Frontal cortex (tissue), 4 donors: ENCODE measurements at places on chromosomes 12 and 14. TPM values are rescaled to one million over a fixed set of nuclear protein-coding genes. Genes with fewer than 3 reads are reported as not detected.

TPPP2 gene
- not detected for total RNA-seq

POTEG gene
- not detected for total RNA-seq

SLC25A47 gene
- total RNA-seq: not detected

- DNase-seq: no peak
These were observed 92.9 kb downstream of the KSR2 start for GRCh38 chr12:117875744-117876435.

MYH6 gene
- not detected for total RNA-seq

CEBPE gene
- total RNA-seq: not detected

- no peak for DNase-seq
These were observed 17.9 kb upstream of the DHRS7 start for GRCh38 chr14:60183138-60183537.

- DNase-seq: no peak
These were observed 85.0 kb downstream of the MNAT1 start for GRCh38 chr14:60819575-60819974.

GRCh38 chr14:102491366-102491765, 18.2 kb downstream of the ANKRD9 start:
- no peak for DNase-seq

SLC17A8 gene
- total RNA-seq: 11.0 TPM

DNA sequence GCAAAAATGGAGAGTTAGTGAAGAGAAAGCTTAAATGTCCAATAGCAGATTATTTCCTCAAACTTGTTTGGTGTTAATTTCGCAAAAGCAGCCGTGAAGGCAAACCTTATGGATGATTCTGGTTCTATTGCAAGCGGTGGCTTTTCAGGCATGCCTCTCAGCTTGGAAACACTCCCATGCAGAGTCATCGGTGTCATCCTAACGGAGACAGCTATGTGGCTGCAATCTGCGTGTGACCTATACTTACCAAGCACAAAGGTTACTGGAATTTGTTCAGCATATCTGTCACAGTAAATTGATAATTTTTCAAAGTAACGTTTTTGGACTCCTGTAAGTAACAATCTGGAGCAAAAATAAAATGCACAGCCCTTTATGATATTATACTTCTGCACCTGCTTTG, 5.0 kb downstream of the BEST3 start:
- no peak for DNase-seq

DNA sequence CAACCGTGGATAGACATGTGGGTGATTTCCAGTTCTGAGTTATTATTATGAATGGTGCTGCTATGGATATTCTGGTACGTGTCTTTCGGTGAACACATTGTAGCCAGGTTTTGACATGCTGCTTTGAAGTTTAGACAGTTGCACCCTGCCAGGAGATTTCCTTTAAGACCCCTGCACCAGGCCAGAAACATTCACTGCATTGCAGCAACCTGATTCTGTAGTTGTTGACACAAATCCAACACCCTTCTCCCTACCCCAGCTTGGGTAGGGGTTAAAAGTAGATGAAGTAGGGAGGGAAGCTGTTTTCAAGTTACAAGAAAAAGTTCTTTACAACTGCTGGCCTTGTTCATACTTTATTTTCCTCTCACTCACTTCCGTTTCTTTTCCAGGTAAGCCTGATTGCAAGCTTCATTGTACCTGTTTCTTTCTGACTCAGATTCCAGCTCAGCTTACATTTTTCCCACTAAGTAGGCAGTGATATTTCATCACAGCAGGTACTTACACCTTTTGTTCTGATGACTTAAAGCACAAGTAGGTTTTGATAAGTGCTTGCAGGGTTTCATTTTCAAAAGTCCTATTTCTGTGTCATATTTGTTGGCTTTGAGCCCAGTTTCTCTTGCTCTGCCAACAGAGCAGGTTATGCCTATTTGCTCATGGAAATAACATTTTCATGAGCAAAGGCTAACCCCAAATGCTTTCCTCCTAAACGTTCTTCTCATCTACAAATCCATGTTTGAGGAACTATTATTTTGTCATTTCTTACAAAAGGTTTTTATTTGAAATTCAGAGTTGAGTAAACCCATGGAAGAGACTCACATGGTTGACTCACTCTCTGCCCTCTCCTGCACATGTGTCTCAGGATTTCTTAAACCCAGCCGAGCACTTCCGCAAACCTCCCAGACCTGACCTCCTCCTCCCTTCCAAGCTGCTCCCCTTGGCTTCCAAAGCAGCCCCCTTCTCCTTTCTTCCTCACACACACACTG, 12.1 kb upstream of the LTA4H start:
- DNase-seq: no peak

GRCh38 chr12:52257074-52257551, 17.3 kb upstream of the KRT86 start:
- DNase-seq: no peak

DNA sequence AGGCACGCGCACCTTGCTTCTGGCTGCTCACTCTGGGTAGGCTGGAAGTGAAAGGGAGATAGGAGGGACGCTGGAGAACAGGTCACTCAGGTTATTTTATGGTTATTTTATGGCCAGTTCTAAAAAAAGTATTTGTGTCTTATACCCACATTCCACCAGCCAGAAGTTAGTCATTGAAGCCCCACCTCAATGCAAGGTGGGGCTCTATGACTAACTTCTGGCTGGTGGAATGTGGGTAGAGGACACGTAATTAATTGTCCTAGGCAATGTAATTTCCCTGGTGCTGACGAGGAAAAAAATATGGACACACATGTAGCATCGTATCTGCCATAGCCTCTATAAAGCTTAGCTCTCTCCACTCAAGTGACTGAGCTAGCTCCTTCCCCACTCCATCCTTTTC, 104.9 kb downstream of the PDZRN4 start:
- DNase-seq: no peak

- DNase-seq: no peak
These were observed 398.3 kb downstream of the RAD51B start for GRCh38 chr14:68217791-68218340.

GRCh38 chr14:54785778-54786770, 116.6 kb downstream of the GCH1 start:
- no peak for DNase-seq

DNA sequence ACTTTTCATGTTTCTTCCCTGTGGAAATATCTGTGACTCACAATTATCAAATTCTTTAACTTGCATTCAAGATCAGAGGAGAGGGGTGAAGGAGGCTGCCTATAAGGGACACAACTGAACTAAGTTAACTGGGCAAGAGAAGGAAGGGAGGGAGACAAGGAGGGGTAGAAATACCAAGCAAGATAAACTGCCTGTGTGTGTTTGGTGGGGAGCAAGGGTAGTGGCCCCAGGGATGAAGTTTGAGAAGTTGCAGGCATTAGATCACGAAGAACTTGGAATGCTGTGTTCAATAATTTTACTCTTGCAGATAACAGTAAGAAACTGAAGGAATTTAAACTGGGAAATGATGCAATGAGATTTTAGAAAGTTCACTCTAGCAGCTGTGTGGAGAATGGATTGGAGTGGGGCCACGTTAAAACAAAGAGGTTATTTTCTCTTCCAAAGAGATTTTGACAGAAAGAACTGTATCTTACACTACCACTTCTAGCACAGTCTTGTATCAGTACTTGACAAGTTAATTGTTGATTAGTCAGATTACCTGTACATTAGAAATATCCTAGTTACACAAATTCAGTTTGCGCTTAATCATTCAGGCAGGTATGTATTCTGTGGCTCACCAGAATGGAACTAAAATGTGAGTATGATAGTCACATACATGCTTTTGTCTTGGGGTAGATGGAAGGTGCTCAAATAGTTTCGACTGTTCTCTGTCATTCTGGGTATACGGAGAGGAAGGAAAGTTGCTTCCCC, 7.4 kb downstream of the PKP2 start:
- DNase-seq: no peak

EML1 gene
- total RNA-seq: 116 TPM

GRCh38 chr12:120077260-120077659, 39.3 kb downstream of the RAB35 start:
- no peak for DNase-seq

- no peak for DNase-seq
These were observed 2.8 kb downstream of the SRSF9 start for GRCh38 chr12:120466560-120467315.

GRCh38 chr12:107287436-107288413, 194.4 kb upstream of the CRY1 start:
- DNase-seq: no peak

DNAI7 gene
- total RNA-seq: 3.7 TPM

- no peak for DNase-seq
These were observed 118.8 kb upstream of the CCND2 start for GRCh38 chr12:4154672-4155225.

- DNase-seq: no peak
These were observed 31.7 kb upstream of the RASSF3 start for GRCh38 chr12:64578566-64578965.

GRCh38 chr12:53466640-53467039, 14.7 kb downstream of the PCBP2 start:
- DNase-seq: no peak

KRT5 gene
- total RNA-seq: not detected

FAR2 gene
- total RNA-seq: 49.3 TPM

GRCh38 chr14:54698966-54699530, 132.1 kb downstream of the SAMD4A start:
- DNase-seq: no peak

DNA sequence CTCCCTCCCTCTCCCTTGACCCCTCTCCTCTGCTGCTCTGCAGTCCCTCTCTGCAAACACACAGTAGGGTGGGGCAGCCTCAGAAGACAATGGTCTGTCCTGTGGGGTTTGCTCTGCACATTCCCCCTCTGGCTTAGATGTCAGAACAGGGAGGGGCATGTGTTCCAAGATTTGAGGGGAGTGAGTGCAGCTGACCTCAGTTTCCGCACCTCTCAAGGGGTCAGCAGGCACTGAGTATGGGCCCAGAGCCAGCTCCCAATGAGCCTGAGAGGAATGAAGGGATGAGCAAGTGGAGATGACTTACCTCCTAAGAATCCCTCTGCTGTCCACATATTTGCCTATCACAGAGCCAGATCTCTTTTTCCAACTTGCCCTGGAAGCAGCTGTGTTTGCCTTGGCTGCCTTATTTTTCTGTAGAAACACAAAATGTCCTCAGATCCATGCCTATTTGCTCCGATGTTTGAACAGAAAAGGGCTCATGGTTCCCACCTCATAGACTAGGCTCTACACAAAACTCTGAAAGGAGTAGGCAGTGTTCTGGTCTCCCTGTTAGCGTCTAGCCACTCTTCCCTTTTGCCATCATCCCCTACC, 111.4 kb downstream of the CRACR2A start:
- DNase-seq: no peak

GRCh38 chr12:94198872-94199271, 50.5 kb downstream of the PLXNC1 start:
- DNase-seq: no peak

DNA sequence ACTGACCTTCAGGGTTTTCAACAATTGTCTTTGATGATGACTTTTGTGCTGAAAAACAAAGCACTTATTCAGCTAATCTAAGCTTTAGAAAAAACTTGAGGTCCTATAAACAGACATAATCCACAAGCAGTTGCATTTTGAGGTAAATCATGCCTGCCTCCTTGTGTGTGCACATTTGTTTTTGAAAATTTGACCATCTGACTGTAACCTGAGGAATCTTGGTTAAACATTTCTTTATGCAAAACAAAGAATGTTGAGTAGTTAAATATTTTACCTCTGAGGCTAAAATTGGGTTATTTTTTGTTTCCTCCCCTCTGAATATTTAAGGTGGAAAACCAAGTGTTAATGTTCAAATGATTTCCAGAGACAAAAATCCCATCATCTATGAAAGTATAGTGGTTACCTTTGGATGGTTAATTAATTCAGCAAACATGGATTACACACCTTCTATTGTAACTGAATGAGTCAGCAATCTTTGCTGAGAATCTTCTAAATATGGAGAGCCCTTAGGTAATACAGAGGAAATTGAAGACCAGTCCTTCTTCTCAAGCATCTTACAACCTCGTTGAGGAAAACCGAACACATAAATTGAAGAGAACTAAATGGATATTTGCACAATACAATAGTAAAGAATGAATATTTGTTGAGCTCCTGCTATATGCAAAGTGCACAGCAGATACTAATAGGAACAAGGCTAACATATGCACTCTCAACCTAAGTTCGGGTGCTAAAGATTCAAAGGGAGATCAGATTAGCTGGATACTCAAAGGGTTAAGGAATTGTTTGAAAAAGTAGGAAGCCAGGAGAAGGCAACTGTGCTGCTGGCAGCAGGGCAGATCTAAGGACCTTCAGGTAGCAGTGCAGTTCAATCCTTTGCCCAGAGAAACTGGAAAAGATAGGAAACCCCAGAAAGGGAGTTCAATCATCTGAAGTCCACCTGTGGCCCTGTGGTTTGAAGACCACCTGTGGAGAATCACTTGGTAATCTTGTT, 115.2 kb downstream of the BMP4 start:
- no peak for DNase-seq

- DNase-seq: no peak
These were observed 12.7 kb downstream of the BMAL2 start for GRCh38 chr12:27345376-27345775.

- peak; percentile 64 for DNase-seq
These were observed 2.6 kb upstream of the BCL11B start for GRCh38 chr14:99274346-99275221.

DNA sequence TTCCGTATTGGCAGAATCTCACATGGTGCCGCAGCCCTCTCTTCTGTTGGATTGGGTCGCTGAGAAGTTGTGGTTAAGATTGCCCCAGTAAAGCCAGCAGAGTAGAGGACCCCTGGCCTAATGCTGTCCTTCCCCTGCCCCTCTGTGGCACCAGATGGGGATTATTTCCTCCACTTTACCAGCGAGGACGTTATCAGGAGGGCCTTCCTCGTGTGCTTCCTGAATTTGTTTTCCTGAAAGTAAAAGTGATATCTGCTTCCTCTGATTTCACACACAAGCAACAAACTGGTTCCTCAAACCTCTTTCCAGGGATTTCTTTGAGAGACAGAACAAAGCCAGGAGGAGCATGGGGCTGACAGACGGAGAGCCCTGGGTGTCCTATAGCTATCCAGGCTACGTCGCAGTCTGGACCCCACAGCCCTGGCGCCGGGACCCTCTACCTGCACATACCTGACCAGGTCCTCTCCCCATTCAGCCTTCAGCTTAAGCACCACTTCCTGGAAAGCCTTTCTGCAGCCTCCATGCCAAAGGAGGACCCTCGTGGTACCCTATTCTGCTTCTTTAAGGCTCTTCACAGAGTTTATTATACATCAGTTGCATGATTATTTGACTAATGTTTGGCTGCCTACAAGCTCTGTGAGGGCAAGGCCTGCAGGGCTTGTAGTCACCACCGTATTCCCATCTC, 314.8 kb upstream of the FKBP4 start:
- DNase-seq: no peak

DNA sequence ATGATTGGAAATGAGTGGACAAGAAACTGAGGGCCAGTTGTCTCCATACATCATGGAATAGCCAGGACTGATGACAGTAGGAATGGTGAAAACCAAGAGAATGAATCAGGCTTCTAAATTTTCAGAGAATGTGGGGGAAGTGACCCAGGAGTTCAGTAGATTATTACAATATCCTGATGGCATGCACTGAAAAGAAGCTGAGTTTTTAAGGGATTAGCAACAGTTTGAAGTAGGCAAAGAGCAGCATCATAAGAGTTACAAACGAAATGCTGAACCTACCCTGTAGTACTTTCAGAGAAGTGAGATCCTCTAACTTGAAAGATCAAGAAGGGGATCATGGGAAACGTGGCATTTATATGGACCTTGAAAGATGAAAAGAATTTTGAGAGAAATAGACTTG, 13.2 kb downstream of the SLC2A14 start:
- DNase-seq: no peak
